Stimulated activated CD4-positive, alpha-beta T cell treated with anti-CD3 and anti-CD28 coated beads, Interleukin-1b, Interleukin-23, amount 100 ng/mL, for 1 hour (primary cell): ENCODE measurements at places on chromosomes 1 and 21.

DNA sequence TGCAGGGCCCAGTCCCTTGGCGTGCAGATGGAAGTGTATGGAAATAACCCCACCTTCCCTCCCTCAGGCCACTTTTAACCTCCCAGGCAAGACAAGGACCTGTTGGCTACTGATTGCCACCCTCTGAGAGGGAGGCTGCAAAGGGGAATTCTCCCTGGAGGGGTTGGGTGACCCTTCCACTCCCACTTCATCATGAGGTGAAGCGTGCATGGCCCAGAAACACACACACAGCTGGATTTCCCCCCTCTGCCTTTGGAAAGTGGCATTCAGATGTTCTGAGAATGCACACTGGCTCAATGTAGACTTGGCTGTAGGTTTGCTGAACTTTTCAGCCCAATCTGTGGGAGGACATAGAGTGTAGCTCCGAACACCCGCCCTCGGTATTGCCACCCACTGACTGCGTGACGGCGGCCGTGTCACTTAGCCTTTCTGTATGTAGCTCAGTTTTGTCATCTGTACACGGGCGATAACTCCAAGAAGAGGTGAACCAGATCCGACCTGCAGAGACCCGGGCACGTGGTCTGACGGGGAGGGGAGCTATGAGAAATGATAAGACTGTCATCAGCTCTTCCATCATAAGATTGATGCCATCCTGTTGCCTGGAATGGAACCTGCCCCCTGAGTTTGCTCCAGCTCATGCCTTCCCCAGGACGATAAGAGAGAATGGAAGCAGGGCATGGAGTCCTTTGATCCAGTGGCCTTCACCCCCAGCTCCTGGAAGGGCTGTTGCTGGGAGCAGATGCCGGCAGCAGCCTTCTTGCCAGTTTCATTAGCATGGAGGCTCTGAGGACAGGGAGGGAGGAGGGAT lies 19.3 kb downstream of the MIIP start:
- no peak for DNase-seq

- no peak for DNase-seq
Measured at GRCh38 chr1:41640141-41640751, 155.8 kb upstream of the EDN2 start.

GRCh38 chr1:224805889-224806288 lies 123.6 kb upstream of the DNAH14 start:
- DNase-seq = no peak

- DNase-seq = no peak
Measured at GRCh38 chr1:232818040-232818439, 12.8 kb downstream of the MAP10 start.

GRCh38 chr1:197063212-197063611 lies 3.8 kb downstream of the F13B start:
- DNase-seq = no peak

DNA sequence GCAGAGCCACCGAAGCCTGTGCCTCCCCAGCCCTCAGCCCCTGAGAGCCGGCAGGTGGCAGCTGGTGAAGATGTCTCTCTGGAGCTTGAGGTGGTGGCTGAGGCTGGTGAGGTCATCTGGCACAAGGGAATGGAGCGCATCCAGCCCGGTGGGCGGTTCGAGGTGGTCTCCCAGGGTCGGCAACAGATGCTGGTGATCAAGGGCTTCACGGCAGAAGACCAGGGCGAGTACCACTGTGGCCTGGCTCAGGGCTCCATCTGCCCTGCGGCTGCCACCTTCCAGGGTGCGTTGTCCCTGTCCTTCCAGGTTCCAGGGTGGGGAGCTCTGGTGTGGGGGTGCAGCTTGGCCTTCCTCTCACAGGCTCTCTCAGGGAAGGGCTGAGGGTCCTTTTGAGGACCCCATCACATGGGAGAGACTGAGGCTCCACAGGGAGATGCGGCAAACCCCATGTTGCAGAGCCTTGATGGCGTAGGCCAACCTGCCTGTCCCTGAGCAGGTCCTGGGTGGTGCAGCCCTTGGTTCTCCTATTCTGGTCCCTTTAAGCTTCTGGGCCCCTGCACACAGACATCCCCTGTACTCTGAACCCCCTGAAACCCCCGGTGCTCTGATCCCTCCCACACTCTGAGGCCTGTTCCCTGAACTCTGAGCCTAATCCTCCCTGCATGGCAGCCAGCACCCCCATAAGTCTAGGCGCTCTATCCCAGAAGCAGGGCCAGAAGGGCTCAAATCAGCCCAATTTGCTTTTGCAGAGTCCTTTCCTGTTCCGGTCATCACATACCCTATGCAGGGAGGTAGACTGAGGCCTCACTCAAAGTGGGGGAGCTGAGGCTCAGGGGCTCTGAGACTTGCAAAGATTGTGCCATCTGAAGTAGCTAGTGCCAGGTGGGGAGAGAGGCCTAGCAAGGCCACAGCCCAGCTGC lies 88.5 kb downstream of the TRIM11 start:
- DNase-seq = no peak

DNA sequence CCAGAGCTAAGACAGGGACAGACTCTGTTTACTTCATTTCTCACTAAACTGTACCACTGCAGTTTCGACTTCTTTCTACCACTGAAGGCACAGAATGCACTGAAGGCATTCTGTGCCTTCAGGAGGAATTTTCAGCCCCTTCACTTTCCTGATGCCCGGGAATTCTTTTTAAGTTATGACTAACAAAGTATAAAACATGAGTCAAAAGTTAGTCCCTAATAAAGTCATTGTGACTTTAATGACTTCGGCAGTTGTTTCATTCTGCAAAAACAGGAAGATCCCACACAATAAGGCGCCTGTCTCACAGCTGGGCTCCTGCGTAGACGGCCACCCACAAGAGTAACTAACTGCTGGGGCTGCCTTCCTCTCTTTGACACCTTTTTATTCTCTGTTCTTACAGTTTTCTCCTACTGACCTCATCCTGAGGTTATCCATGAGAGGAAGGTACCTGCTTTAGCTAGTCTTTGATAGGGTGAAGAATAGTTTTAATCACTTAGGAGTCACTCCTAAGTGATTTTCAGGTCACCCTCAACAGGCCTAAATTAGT lies 183.9 kb upstream of the SGIP1 start:
- DNase-seq = no peak

DNA sequence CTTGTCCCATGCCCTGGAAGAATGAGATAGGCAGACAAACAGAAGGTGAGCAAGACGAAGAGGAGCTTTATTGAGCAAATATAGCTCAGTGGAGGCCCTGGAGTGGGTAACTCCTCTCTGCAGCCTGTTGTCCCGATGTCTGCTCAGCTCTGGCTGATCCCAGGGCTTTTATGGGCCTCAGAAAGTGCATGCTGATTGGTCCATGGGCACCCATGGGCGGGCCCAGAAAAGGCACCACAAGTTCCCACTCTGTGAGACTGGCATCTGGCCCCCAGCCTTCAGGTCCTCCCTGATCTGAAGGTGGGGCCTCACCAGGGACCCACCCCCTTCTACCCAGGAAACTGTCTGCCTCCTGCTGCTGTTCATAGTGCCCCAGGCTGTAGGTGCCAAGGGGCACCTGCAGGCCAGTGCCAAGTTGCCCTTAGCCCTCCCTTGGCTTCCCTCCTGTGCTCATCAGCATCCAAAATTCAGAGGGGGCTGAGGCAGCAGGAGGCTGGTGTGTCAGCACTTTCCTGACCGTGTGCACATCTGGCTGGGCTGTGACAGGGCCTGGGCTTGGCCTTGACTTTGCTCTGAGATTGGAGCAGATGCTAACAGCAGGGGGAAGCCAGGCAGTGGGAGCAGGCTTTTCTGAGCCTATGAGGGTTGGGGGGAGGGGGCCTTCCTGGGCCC lies 35.4 kb downstream of the ACTL8 start:
- DNase-seq = no peak

GRCh38 chr1:203340112-203340790 lies 10.7 kb downstream of the FMOD start:
- DNase-seq = no peak

- no peak for DNase-seq
Measured at GRCh38 chr1:222547260-222547614, 667 bp downstream of the HHIPL2 start.

- DNase-seq = no peak
Measured at GRCh38 chr21:29583424-29583924, 284.8 kb downstream of the BACH1 start.

- no peak for DNase-seq
Measured at GRCh38 chr1:30001011-30001731, 722.2 kb downstream of the MATN1 start.

DNA sequence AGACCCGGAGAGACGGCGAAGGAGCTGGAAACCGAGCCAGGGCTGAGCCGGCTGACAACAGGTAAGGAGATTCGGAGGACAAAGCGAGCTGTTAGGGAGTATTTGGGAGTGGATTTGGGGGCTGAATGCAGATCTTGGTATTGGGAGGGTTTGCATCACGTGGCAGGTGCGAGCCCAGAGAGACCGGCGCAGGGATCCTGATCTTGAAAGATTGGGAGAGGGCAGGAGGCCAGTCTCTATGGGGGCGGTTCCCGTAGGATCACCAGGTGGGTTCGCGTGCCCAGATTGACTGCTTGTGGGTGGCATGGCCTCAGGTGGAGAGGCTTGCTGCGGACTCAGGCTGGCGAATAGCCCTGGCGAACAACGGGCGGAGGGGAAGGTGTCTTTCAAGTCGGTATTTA lies 204 bp downstream of the CIART start:
- no peak for DNase-seq

DNA sequence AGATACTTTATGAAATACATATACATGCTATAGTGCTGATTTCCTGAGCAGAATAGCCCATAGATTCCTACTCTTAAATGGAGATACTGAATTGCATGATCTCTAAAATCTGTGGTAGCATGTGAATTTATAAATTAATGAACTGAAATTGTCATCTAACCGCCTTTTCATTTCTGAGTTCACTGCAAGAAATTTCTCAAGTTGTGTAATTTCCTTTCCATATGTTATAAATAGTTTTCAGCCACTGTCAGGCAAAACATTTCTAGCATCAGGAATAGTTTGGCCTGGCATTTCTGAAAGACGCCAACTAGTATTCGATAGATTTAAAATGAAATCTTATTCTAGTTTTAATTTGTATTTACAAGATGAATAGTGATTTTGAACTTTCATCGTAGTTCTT lies 310.1 kb downstream of the USH2A start:
- DNase-seq = no peak

DNA sequence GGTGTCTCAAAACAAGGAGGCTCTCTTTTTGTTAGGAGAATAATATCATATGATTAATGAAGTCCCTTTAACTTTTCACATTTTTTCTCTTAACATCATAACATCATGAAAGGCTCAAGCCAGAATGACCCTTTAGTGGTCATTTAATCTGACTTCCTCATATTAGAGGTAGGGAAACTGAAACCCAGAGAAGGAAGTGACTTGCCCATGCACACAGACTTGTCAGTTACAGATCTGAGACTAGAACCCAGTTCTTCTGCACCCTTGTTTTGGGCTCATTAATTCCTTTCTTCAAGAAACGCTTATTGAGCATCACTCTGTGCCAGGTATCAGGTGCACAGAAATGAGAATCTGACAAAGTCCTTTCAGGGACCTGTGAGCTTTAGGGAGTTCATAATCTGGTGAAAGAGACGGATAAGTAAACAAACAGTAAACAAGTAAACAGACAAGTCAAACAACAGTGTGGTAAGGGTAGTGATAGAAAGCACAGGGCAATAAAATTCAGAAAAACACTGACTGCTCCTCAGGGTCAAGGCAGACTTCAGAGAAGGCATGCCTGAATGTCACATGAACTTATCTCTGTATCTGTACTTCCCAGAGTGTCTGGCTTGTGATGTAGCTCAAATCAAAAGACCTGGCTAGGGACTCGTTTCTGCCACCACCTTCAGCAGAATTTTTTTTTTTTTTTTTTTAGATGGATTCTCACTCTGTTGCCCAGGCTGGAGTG lies 38.3 kb upstream of the OSBPL9 start:
- no peak for DNase-seq

- no peak for DNase-seq
Measured at GRCh38 chr1:206000641-206001339, 2.4 kb downstream of the RAB7B start.

GRCh38 chr1:85417876-85418275 lies 47.1 kb downstream of the DDAH1 start:
- DNase-seq = no peak

GRCh38 chr1:232507571-232507970 lies 122.4 kb downstream of the SIPA1L2 start:
- DNase-seq = no peak

GRCh38 chr1:192376374-192376773 lies 59.6 kb downstream of the RGS21 start:
- no peak for DNase-seq

DNA sequence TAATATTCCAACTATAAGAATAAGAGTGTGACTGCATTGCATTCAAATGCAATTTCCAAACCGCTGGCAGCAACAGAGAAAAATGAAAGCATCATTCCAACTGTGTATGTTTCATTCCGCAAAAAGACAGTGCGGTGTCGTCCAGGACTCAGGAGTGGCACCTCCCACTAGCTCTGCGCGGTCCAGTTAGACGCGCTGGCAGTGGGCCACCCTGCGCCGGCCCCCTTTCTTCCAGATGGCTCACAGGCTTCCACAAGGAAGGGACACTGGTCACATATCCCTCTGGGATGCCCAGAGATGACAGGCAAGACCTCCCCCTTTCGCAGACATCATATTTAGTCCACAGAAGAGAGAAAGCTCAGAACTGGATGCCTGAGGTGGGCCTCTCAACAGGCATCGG lies 11.9 kb downstream of the WRAP73 start:
- no peak for DNase-seq

DNA sequence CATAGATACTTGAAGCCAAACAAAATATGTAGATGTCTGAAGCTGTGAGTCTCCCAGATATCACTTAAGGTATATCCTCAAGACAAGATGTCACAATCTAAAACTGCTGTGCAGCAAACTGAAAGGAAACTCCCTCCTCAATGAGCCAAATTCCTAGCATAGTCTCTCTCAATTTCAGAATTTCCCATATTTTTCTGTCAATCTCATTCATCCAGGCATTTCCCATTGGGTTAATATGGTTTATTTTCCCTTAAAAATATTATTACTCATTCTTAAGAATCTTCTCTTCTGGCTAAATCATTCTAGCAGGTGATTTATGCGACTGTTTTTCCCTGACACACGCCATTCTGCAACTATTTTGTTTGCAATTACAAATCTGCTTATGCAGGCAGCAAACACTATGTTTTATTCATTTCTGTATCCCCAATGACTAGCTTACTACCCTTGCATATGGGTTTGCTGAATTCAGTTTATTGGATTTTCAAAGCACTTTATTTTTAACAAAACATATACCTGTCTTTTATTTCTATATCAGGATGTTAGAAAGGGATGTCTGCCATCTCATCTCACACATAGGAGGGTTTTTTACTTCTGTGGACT lies 69.9 kb downstream of the TNFSF4 start:
- no peak for DNase-seq

- no peak for DNase-seq
Measured at GRCh38 chr1:248714248-248714647, 11.7 kb upstream of the OR14I1 start.
